ENCODE measurements at places on chromosomes 7 and 10.

GRCh38 chr7:93196336-93196735 is 29.9 kb downstream of the HEPACAM2 start:
- DNase-seq = no peak

- DNase-seq = no peak
Observed at GRCh38 chr7:98163704-98164494, 47.3 kb upstream of the BHLHA15 start.

- DNase-seq = no peak
Observed at GRCh38 chr7:131909151-131909768, 352.8 kb upstream of the PODXL start.

- DNase-seq = no peak
Observed at GRCh38 chr10:33655921-33656320, 321.5 kb upstream of the NRP1 start.

- peak; percentile 33 for DNase-seq
Observed at GRCh38 chr10:77156406-77156879, 481.2 kb downstream of the KCNMA1 start.

GRCh38 chr7:116353647-116354046 is 143.3 kb downstream of the TES start:
- DNase-seq = no peak
